ENCODE measurements at places on chromosomes 11 and 22.
A peak's percentile ranks its signal among the peaks of the same experiment; 100 is the strongest.

GRCh38 chr11:87046824-87047223 lies 9.1 kb downstream of the TMEM135 start:
- DNase-seq = no peak

DNA sequence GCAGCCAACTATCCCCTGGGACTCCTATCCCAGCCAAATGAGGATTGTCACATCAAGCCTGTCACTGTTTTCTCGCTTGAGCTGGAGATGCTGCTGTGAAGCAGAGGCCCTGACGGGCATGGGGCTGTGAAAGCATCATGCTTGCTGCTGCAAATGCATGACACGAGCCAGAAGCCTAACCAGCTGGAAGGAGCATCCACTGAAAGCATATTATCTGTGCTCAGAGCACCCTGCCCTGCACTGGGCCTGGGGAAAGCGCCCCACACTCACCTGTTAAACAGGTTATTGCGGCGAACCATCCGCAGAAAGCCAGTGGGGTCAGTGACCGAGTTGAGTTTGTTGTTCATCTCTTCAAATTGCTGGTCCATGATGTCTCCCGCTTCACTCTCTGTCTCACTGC lies 110.9 kb upstream of the PITPNB start:
- DNase-seq = no peak

DNA sequence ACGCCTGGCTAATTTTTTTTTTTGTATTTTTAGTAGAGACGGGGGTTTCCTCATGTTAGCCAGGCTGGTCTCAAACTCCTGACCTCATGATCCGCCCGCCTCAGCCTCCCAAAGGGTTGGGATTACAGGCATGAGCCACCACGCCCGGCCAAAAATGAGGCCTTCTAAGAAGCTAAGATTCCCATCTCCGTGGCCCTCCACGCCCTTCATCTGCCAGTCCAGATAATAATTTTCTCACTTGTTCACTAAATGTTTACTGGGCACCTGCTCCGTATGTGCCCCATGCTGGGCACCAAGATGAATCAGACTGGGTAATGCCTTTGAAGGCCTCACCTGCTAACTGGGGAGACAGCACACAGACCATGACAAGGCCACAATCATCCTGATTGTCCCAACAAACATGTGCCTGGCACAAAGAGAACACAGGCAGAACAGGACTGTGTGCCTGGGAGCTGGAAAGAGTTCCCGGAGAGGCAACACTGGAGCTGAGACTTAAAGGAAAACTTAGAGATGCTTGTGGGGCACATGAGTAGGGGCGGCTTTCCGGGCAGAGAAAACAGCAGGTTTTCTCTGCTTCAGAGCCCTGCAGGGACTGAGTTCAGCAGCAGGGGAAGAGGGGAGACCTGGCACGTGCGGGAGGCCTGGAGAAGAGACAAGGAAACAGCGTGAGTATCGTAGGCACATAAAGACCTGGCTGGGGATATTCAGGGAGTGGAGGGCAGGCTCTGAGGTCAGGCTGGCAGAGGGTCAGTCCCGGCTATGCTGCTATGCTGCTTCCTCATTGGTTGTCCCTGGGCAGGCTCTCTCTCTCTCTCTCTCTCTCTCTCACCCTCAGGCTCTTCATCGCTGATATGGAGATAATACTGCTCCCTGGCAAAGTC lies 2.4 kb downstream of the KIAA0930 start:
- no peak for DNase-seq

- no peak for DNase-seq
Measured at GRCh38 chr11:117408356-117408755, 80.7 kb downstream of the CEP164 start.

GRCh38 chr11:2863276-2863618 lies 22.3 kb downstream of the CDKN1C start:
- no peak for DNase-seq

- DNase-seq = no peak
Measured at GRCh38 chr11:134573857-134574256, 161.8 kb upstream of the B3GAT1 start.

GRCh38 chr22:49789289-49790141 lies 38.2 kb downstream of the BRD1 start:
- DNase-seq = no peak

DNA sequence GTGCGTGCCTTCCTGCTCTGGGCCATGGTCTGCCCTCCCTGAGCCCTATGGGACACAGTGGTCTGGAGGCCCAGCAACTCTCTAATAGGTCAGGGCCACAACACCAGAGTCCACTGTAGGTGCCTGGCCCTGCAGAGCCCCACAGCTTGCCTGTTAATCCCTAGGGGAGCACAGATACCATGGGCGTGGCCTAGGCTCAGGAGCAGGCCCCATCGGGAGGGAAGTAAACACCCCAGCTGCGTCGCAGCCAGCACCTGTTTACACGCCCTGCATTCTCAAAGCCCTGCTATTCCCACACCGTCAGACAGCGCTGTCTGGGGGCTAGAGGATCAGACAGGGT lies 2.5 kb downstream of the KCTD17 start:
- DNase-seq = no peak

- peak; percentile 44 for DNase-seq
Measured at GRCh38 chr22:23243006-23243573, 62.8 kb downstream of the BCR start.

- no peak for DNase-seq
Measured at GRCh38 chr11:81497202-81497804, 1236.4 kb downstream of the FAM181B start.

- DNase-seq = no peak
Measured at GRCh38 chr11:61377461-61378160, 14.8 kb upstream of the TMEM216 start.

- DNase-seq = no peak
Measured at GRCh38 chr11:105929084-105929955, 92.7 kb downstream of the MSANTD4 start.

DNA sequence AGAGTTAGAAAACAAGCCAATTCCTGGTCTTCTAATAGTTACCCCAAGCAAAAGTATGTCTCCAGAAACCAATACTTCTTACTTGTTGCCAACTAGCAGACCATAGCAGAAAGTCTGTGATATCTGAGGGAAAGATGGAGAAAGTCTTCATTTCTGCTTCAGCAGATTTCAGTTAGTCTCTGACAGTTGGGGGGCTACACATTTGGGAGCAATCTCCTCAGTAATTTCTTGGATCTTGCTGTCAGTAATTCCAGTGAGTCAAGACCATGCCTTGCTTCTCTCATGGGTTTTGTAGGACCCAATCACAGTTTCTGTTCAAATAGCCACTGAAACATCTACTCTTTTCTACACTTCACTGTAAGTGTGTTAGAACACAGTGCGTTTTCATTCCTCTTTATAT lies 118.8 kb downstream of the ATXN10 start:
- no peak for DNase-seq

GRCh38 chr11:72507050-72507449 lies 72.7 kb upstream of the CLPB start:
- no peak for DNase-seq

GRCh38 chr11:26901162-26901561 lies 92.8 kb upstream of the FIBIN start:
- no peak for DNase-seq

DNA sequence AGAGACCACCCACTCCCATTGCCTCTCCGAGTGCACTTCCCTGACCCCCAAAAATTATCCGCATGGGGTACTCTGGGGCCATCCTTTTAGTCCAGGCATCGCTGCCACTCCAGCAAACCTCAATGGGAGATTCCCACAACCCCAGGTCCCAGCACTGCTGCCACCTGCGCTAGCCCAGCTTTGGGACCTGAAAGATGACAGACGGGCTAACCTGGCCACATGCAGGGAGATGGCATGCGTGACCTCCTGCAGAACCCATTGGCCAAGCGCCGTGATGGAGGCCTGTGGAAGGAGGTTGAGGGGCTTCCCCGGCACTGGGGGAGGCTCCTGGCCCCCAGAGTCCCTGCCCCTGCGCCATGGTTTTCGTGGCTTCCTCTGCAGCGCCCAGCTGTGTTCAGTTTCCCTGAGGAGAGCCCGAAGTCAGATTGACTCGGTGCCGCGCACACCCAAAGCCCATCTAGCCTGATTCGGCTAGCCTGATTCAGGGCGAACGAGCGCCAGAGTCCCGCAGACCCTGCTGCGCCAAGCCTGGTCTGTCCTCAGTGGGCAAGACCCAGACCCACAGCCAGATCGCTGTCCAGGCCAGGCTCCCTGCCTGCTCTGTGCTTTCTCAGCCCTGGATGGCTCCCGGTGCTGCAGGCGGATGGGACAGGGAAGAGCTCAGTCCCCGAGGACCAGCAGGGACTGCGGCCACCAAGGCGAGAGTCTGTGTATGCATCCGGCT lies 751 bp upstream of the WNT7B start:
- DNase-seq = no peak

- no peak for DNase-seq
Measured at GRCh38 chr11:45745065-45745811, 59.7 kb upstream of the SLC35C1 start.

- DNase-seq = no peak
Measured at GRCh38 chr11:47328449-47329390, 23.8 kb downstream of the MYBPC3 start.

- DNase-seq = no peak
Measured at GRCh38 chr22:46964773-46965550, 202.5 kb downstream of the TBC1D22A start.

- no peak for DNase-seq
Measured at GRCh38 chr22:42067671-42068251, 2.9 kb downstream of the NAGA start.
